ENCODE measurements at places on chromosomes 5 and 9.
A peak's percentile ranks its signal among the peaks of the same experiment; 100 is the strongest.

DNA sequence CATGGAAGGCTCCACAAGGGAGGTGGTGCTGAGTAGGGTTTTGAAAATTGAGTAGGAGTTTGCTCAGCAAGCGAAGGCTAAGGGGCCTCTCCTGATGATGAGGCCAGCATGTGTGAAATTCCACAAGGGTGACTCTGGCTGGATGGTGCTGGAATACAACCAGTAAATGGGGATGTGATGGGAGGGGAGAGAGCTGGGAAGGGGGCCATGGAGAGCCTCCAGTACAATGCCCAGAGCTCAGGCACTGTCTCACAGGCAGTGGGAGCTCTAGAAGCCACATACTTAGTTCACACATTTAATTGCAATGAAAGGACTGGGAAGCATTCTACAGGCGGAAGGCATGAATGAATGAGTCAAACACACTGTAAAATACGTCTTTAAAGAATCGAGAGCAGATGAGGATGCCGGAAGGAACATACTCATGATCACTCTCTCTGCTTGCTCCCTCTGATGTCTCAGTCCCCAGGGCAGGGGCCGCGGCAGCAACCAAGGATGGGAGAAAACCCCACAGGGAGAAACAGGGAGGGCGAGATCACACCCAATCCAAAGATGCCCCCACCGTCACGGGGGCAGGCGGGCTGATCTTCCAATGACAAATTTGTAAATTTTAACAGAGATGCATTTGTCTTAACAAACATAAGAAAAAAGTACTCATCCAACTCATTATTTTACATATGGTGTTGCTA lies 261.0 kb downstream of the NSG2 start:
- DNase-seq = no peak

DNA sequence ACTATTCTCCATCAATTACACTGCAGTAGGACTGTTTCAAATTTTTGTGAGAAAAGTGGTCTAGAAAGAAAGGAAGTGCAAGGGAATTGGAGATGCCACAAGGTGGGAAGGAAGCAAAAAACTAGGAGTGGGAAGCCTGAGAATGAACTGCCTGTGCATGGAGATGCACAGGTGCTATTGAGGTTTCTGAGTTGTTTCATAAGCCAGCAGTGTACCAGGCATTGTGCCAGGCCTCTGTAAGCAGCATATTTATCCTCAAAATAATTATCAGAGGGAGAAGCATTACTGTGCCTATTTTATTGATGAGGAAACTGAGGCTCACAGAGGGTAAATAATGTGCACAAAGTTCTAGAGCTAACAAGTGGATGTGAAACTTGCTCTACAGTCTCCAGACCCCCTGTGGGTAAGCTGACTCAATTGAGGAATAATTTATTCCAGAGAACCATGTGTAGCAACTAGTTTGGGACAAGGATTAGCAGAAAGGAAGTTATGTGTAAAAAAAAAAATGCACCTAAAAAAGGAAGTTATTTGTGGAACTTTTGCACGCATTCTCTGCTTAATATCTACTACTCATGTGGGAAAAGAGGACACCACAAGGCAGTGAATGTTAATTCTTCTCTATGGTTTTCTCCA lies 96.7 kb downstream of the SNCAIP start:
- no peak for DNase-seq

DNA sequence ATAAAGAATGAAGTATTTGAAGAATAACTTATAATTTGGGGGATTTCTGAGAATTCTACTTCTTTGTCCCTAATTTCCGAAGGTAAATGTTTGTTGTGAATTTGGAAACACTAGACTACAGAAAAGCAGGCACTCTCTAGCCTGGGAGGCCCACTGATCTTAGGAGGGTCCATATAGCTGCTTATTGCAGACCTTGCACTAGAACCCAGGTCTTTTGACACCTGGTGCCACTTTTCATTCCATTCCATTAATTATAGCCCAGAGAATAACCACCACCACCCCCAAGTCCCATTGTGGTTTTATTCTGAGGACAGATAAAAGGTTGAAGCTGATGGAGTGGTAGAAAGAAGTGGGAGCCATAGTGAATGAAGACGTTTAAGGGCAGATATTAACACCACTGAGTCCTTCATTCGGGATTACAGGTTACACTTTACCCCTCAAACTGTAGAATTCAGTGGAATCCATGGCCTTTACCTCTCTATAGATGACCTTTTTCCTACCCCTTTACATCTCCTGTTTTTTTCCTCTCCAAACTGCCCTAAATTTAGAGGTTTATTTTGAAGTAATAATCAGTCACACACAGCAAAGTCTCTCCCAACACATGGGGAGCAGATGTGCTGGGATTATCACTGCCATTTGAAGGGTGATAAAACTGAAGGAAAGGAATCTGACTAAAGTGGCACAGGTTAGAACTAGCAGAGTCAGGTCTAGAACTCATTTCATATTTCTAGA lies 12.0 kb upstream of the PSMD5 start:
- no peak for DNase-seq

DNA sequence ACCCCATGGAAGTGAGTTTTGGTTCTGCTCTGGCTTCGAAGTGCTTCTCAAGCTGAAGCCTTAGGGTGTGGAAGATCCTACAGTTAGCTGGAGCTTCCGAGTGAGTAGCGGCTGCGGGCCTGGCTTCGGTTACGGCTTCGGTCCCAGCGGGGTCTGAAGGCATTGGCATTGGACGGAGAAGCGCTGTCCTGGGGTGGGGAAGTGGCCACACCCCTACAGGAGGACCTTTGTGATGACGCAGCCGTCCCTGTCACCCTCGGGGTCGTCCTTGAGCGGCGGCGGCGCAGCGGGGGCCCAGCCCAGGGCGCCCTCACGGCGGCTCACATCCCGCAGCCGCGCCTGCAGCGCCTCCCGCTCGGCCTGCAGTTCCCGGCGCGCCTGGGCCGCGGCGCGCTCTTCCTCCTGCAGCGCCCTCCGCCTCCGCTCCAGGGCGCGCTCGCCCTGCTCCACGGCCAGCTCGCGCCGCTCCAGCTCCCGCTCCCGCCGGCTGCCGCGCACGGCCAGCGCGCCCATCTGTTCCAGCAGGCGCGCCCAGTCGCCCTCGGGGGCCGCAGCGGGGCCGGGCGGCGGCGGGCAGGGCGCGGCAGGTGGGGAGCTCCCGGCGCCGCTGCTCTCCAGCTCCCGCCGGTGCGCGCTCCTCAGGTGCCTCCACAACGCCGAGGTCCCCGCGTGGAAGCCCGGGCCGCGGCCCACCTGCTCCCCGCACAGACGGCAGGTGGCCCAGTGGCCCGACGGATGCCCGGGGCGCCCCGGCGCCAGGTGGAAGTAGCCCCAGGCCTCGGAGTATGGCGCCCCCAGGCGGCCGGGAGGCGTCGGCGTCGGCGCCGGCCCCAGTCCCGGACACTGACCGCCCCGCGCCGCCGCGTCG lies 9.9 kb downstream of the ZBED3 start:
- peak; percentile 75 for DNase-seq

GRCh38 chr9:77883846-77884771 lies 147.5 kb downstream of the GNAQ start:
- DNase-seq = no peak

GRCh38 chr5:8457187-8458037 lies 588.5 kb downstream of the MTRR start:
- DNase-seq = peak; percentile 95

DNA sequence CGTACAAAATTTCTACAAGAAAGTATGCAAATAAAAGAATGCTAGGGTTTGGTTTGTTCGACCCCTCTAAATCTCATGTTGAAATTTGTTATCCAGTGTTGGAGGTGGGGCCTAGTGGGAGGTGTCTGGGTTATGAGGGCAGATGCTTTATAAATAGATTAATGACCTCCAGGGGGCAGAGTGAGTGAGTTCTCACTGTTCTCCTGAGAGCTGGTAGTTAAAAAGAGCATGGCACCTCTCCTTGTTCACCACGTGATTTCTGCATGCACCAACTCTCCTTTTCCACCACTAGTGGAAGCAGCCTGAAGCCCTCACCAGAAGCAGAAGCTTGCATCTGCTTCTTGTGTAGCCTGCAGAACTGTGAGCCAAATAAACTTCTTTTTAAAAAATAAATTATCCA lies 50.4 kb upstream of the FAM170A start:
- DNase-seq = no peak

GRCh38 chr5:127053049-127053448 lies 20.3 kb downstream of the C5orf63 start:
- DNase-seq = no peak

DNA sequence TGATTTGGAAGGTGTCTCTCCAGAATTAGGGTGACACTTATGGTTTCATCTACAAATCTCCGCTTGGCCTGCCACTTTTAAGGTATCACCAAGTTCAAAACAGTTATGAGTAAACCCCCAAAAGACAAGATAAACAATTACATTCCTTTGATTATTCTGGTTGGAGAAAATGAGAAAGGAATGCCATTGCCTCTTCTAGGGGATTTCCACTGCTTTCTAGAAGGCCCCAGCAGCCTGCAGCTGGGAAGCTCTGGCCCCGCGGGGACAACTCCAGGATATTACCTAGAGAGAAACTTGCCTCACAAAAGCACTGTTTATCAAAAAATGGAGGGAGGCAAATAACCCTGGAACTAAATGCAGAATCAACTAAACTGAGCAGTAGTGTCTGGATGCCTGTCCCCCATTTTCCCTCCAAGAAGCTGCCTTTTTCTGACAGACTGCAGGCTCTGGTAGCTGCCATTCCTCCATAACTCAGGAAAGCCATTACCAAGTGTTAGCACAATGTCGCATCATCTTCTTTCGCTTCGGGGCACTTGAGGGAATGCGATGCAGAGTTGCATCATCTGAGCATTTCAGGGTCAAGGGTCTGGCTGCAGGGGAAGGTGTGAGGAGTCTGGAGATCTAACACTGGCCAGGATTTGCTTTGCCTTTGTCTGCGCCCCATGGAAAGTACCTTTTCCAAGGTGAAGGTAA lies 71.5 kb upstream of the PLPP6 start:
- DNase-seq = no peak

DNA sequence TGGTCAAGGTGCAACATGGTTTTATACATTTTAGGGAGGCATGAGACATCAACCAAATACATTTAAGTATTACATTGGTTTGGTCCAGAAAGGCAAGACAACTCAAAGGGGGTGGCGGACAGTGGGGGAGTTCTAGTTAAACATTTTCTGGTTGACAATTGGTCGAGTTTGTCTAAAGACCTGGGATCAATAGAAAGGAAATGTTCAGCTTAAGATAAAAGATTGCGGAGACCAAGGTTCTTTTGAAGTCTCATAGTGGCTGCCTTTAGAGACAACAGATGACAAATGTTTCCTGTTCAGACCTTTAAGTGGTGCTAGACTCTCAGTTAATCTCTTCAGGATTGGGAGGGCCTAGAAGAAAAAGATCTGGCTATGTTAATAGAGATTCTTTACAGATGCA lies 47.7 kb upstream of the TTC39B start:
- DNase-seq = no peak

DNA sequence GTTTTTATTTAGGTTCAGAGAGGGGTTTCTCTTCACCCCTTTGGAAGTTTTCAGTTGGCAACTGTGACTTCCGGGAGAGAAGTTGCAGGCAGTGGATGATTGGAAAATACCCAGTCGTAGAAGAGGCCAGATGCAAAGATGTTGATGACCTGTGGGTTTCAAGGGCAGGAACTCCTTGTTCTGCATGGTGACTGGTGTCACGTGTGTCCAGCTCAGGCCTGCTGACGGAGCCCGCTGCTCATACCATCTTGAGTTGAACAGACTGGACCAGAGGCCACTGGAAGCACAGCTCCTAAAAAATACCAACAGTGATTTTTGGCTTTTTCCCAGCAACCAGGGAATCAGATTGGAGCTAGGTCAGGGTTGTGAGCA lies 243.9 kb upstream of the KLF4 start:
- no peak for DNase-seq

DNA sequence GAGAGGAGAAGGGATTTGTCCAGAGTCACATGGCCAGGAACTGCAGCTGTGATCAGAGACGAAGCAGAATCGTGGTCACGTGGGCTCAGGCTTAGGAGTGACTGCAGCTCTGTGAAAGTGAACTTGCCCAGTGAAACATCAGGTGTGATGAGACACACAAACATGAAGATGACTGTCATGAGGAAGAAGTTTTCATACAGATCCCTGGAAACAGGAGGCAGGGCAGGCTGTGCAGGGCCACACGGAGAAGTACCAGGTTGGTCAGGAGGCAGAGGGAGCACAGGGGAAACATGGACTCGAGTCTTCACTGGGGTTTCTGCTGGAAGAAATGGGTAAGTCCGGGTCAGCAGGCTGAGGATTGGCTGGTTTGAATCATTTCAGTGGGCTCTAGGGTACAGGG lies 64.1 kb downstream of the BARX1 start:
- DNase-seq = no peak

DNA sequence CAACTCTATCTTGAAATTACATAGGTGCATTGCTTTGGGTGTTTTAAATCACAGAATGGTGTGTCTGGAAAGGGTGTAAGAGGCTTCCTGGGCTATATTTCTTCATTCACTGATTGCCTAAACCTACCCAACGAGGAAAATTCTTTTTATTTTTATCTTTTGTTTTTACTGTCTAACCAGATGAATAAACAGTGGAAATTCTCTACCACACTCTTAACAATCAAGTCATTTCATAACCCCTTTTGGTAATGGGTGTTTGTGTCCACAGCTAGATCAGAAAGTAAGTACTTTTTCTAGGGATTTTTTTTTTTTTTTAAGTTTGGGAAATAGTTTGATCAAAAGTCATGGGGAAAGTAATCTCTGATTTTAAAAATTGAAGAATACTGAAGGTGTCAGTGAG lies 27.6 kb upstream of the C5orf47 start:
- no peak for DNase-seq

GRCh38 chr5:138844812-138845513 lies 30.2 kb downstream of the LRRTM2 start:
- DNase-seq = no peak

- no peak for DNase-seq
Measured at GRCh38 chr9:16133032-16133431, 580.2 kb downstream of the CCDC171 start.

- no peak for DNase-seq
Measured at GRCh38 chr5:142701673-142702311, 15.9 kb upstream of the FGF1 start.

DNA sequence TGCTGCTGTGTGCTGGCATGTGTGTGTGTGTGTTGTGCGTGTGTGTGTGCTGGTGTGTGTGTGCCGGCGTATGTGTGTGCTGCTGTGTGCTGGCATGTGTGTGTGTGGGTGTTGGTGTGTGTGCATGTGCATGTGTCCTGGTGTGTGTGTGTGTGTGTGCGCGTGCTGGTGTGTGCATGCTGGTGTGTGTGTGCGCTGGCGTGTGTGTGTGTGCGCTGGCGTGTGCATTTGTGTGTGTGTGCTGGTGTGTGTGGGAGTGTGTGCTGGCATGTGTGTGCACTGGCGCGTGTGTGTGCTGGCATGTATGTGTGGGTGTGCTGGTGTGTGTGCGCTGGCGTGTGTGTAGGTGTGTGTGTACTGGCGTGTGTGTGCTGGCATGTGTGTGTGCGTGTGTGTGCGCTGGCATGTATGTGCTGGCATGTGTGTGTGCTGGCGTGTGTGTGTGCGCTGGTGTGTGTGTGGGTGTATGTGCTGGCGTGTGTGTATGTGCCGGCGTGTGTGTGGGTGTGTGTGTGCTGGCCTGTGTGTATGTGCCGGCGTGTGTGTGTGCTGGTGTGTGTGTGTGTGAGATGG lies 20.1 kb downstream of the UNC5A start:
- DNase-seq = no peak

DNA sequence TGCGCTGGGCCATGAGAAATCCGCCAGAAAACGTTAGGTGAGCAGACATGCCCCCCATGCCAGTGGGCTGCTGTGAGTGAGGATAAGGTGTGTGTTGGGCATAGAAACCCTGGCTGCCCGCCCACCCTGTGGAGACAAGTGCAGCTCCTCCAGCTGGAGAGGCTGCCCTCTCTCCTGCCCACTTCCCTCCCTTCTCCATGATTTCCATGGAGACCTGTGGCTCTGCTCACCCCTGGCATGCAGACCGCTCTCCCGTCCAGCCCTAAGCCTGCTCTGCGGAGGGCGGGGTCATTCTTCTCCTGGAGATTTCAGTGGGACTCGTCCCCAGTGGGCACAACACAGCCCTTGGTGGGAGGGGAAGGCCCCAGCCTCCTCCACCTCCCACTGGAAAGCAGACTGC lies 133.0 kb upstream of the FAM120A start:
- no peak for DNase-seq

Measured in muscle of arm (tissue), 14 donors.